ENCODE measurements at places on chromosomes 7 and 10.

GRCh38 chr10:122468926-122469781 lies 7.8 kb downstream of the HTRA1 start:
- peak; percentile 76 for DNase-seq

DNA sequence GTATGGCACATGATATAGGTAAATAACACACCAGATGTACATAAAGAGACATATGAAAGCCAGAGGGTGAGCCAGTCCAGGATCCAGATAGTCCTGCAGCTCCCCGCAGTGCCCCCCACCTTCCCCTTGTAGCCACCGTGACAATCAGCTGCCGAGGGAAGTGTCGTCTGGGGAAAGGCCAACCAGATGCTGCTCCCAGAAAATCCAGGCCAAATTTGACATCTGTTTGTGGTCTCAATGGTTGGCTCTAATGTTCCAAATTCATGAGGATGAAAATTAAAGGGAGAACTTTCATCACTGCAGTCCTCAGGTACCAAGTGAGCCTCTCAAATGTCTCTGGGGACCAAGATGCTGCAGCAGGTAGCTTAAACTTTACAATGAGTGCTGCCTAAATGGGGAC lies 210.3 kb downstream of the PTEN start:
- no peak for DNase-seq

DNA sequence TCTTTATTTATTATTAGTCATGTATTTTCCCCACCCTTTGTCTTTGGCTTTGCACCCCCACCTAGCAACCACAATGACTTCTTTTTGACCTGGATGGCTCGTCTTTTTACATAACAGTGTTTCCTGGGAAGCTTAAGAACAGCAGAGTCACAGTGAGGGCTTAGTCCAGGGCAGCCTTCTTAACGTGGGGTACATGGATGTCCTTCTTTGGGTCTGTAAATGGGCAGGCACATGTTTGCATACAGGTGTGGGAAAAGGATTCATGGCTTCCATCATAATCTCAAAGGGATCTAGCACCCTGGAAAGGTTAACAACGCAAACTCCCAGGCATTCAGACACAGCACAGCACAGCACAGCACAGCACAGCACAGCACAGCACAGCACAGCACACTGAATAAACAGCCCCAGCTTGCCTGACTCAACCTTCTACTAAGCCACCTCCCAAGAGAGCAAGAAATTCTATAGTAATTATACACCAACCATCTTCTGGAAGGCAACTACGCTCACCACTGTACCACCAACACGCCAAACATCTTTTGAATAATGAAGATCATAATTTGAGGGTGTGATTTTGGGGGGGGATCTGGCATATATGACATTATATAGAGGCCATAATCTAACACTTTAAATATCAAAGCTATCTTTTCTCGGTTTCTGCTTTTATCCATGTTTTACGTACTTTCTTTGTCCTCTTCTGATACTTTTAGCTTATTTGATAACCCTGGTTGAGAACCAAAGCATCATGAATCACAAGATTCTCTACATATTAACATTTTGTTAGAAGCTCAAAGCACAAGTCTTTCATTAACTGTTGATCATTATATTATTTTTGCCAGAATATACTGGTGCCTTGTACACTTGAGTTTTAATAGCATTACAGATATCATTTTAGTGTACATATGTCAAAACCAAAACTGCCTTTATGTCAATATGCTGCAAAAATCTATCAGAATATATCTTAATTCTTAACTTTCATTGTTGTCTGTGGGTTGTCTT lies 177.2 kb upstream of the KLF14 start:
- DNase-seq: no peak

GRCh38 chr10:95295031-95295755 lies 4.4 kb upstream of the PDLIM1 start:
- DNase-seq: peak; percentile 57

GRCh38 chr10:44965104-44965503 lies 5.5 kb downstream of the RASSF4 start:
- no peak for DNase-seq
